ENCODE measurements at places on chromosomes 2 and 18.

- DNase-seq, result no peak
These were observed 19.3 kb downstream of the MRPL30 start for GRCh38 chr2:99200076-99200800.

- DNase-seq, result peak; percentile 53
These were observed 6.7 kb downstream of the GYPC start for GRCh38 chr2:126662621-126663020.

- peak; percentile 67 for DNase-seq
These were observed 219.9 kb downstream of the SH3RF3 start for GRCh38 chr2:109348671-109349502.

DNA sequence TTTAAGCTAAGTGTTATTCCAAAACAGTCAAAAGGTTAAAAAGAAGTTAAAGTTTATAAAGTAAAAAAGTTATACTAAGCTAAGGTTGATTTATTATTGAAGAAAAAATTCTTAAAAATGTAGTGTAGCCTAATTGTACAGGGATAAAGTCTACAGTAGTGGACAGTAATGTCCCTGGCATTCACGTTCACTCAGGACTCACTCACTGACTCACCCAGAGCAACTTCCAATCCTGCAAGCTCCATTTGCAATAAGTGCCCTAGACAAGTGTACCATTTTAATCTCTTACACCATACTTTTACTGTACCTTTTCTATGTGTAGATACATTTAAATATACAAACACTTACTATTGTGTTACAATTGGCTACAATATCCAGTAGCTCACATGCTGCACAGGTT, 86.1 kb downstream of the CACNB4 start:
- DNase-seq, result no peak

GRCh38 chr2:156349605-156350004, 17.1 kb upstream of the NR4A2 start:
- no peak for DNase-seq

GRCh38 chr2:584863-585823, 92.1 kb downstream of the TMEM18 start:
- peak; percentile 56 for DNase-seq

DNA sequence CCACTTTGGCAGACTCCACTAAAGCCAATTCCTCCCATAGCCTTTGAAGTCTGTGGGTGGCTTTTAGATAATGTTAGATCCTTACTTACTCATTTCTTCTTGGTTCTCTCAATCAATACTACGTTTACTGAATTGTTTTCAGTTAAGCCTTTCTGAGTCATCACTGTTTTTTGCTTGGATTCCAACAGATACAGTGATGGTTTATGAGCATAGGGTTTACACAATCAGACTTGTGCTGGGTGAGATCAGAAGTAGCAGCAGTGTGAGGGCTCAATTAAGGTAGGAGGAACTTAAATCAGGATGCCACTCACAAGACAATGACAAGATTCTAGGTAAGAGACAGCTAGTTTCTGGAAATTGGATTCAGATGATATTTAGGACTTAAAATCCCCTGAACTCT, 297.7 kb upstream of the DOK6 start:
- DNase-seq, result no peak

DNA sequence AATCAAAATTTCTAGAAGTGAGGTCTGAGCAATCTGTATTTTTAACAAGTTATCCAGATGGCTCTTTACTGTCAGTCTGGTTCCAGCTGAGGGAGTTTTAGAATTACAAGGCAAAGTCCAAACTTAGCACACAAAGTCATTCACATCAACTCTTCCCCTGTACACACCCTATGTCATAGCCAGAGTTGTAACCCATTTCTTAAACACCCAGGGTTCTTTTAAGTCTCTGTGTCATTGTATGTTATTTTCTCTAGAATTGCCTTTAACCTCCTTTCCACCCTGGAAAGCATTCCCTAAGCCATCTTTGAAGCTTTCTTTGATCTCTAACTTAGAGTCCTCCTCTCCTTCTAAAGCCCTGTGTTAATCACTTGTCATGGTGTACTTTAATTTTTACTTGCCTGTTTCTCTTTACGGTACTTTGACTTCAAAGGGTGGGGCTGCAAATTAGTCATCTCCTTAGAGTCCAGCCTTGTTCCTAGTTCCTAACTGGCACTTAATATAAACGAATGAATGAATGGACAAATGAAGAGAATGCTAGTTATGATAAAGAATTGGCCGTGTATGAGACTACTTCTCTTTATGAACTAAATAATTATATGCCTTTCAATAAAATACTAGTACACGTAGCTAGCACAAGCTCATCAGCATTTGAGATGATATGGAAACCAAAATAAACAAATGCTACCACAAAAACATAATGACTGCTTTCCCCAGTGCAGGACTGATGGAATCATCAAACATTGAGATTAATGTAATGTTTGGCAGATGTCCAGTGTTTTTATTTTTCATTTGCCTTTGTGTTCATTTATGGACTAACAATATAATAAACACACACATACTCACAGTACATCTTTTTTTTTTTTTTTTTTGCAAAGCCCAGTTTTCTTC, 11.9 kb upstream of the ACTR3 start:
- no peak for DNase-seq

- no peak for DNase-seq
These were observed 170.5 kb downstream of the PHLPP1 start for GRCh38 chr18:62885804-62886203.

GRCh38 chr2:113926314-113926713, 36.4 kb downstream of the ACTR3 start:
- DNase-seq, result no peak

GRCh38 chr2:214156971-214157370, 253.9 kb upstream of the VWC2L start:
- DNase-seq, result no peak

DNA sequence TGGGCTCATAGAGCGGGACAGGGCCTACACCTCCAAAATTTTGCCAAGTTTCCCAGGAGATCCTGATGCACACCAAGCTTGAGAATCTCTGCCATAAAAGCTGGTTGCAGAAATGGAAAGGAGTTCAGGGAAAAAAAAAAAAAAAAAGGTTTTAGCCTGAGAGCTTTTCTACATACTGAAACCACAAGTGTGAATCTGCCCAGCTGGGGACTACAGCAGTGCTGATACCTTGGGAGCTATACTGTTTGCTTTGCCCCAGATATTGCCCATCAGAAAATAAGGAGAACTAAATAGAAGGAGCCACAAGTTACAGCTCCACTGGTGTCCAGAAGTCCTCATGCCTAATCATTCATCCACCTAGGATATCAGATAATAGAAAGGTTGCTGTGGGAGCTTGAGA, 38.4 kb upstream of the NCKAP5 start:
- no peak for DNase-seq

- DNase-seq, result no peak
These were observed 51.7 kb downstream of the MFSD6 start for GRCh38 chr2:190459881-190460280.

- DNase-seq, result no peak
These were observed 32.7 kb downstream of the CELF4 start for GRCh38 chr18:37532917-37533316.

GRCh38 chr2:42881732-42882131, 89.3 kb upstream of the HAAO start:
- DNase-seq, result peak; percentile 27

- DNase-seq, result no peak
These were observed 37.0 kb downstream of the TMEFF2 start for GRCh38 chr2:192157776-192158175.

GRCh38 chr2:110771547-110772382, 39.4 kb downstream of the ACOXL start:
- no peak for DNase-seq

DNA sequence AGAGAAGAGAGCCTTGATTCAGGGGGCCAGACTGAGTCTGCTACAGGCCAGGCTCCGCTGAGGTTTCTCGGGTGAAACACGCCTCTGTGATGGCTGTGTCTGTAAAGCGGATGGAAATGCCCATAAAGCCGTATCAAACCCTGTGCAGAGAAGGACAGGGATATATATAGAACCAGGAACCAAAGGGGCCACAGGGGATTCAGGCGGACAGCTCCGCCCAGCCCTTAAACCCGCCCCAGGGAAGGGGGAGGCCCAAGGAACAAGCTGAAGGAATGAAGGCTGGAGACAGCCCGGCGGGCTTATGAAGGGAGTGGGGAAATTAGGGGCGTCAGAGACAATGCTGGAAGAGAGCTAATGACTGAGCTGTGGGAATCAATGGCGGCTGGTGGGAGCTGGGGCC, 42.1 kb downstream of the NHEJ1 start:
- no peak for DNase-seq

DNA sequence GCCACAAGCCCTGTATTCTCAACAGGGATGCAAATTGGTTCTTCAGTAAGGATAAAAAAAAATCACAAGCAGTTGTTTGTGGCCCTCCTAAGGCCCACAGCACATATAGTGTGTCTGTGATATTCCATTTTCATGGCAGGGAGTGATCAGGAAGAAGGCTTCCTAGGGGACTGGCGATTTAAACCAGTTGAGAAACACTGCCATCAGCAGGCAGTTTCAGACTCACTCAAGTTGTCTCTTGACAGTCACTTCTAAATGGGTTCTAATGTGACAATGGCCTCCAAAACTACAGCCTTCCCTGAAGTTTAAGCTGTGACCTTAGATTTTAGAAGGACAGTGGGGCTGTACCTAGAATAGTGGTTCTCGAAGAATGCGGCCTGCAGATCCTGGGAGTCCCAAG, 6.0 kb downstream of the CIAO1 start:
- no peak for DNase-seq

GRCh38 chr2:46885376-46885775, 30.2 kb downstream of the MCFD2 start:
- no peak for DNase-seq

- no peak for DNase-seq
These were observed 119.7 kb upstream of the SMAD2 start for GRCh38 chr18:48050176-48050575.

DNA sequence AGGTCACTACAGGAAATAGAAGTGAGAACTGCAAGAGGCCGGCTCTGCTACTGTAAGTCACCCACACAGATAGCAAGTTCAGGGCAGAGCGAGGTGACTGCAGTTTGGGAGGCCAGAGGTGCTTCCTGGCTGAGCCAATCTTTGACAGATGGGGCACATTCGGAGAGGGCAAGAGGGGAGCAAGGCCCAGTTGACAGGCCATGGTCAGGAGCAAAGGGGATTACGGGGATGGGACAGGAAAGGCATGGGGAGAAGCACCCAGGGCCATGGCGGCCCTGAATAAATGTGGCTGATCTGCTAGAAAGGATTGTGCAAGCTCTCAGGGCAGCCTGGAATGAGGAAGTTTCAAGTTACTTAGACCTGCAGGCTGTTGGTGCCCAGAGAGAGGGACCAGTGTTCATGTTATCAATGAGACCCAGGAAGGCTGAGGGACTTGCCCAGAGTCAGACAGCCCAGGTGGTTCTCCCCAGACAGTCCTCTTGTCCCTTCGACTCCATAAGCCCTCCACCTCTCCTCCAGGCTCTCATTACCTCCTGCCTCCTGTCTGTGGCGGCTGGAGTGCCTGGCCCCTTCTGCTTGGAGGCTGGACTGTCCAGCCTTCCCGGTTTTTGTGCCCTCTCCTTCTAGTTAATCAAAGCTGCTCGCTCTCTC, 123.3 kb downstream of the CTIF start:
- no peak for DNase-seq

GRCh38 chr2:170161516-170162270, 16.3 kb upstream of the MYO3B start:
- no peak for DNase-seq

DNA sequence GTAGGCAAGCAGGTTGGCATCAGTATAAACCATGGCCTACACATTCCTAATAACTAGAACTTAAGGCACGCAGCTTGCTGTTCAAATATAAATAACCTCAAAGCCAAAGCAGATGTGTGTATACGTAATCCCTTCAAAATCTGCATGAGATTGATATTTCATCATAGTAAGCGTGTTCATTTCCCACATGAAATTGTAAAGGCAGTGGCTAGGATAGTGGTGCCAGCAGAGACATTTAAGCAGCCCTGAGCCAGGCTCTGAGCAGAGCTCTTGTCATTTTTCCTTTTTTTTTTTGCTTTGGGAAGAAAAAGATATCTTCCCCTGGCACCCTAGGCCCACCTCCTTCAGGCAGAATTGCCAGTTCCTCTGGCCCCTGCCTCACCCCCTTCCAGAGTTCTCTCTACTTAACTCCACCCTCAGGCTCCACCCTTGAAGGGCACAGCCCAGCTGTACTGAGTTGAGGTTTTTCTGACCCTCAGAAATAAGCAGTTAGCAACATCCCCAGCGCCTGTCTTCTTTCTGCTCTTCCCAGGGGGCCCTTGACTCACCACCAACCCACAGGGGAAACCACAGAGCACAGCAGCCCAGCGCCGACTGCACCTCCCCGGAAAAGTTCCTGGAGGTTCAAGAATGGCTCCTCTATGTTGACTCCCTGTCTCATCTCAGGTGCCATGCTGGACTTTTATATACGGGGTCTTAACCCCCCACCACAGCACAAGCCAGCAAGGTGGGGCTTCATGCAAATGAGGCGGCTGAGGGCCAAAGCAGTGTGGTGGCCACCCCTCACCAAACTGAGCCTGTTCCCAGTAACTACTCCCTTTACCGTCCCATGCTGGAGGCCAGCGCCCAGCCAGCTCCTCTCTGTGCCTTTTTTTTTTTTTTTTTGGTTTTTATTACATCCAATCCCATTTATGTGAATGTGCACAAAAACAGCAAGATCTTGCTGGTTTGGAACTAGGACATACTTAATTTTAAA, 84.7 kb downstream of the EHD3 start:
- DNase-seq, result peak; percentile 64

DNA sequence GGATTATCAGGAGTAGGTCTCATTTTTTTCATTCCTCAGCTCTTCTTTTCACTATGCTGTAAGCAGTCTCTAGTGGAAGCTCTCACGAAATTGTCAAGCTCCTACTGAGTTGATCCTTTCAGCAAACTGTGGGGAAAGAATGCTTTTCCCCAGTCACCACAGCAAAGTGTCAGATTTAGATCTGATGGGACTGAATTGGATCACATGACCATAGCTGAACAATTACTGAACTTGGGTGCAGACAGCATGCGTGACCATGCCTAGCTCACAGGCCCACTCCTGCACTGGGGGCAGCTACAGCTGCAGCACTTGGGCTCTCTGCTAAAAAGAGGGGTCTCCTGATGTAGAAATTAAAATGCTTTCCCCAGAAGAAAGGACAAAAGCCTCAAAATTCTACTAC, 3.1 kb downstream of the ARHGAP15 start:
- DNase-seq, result peak; percentile 27

GRCh38 chr2:40164736-40165508, 287.0 kb downstream of the SLC8A1 start:
- no peak for DNase-seq

- no peak for DNase-seq
These were observed 166.1 kb downstream of the CLIP4 start for GRCh38 chr2:29281086-29281915.

- DNase-seq, result no peak
These were observed 718.8 kb downstream of the DPP10 start for GRCh38 chr2:115161081-115161770.
